NCI-H1930 (cell line): ENCODE measurements at places on chromosomes 6 and 20.

DNA sequence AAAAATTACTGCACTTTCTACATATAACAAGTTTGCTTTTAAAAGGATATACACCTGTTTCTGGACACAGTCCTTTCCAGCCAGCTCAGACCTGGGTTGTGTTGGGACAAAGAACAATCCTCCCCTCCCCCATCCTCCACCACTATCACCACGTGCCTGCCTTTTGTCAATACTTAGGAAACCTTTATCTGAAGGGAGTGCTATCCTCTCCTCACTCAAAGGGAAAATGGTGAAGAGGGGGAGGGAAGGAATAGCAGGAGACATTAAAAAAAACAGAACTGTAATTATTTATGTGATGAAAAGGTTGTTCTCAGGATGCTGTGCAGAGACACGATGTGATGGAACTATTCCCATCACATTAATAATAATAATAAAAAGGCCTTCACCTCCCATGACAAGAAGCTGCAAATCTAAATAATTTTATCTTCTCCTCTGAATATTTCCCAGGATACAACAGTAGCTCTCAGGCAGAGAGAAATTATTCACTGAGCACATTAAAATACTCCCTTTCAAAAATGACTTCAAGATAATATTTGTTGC is 105.5 kb downstream of the NRSN1 start:
- no peak for DNase-seq

DNA sequence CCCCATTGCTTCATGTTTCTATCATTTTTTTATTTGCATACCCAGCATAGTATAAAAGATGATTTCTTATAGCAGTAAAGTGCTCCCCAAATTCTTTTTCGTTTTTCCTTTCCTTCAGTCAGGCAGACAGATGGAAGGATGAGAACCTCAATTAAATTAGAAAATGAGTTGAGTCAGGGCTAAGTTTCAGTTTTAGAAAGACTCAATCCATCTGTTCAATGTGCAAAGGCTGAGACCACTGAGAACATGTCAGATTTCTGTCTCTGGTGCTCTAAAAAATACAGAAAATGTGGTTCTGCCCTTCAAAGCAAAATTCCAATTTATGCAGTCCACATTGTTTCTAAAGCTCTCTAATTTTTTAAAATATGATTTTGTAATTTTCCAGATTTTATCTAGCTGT is 257.6 kb upstream of the HS3ST5 start:
- DNase-seq, result no peak

GRCh38 chr20:45340236-45340847 is 7.9 kb downstream of the SDC4 start:
- no peak for DNase-seq

GRCh38 chr20:58494923-58495622 is 20.1 kb downstream of the APCDD1L start:
- no peak for DNase-seq

GRCh38 chr20:50251992-50252511 is 61.4 kb downstream of the CEBPB start:
- DNase-seq, result no peak

DNA sequence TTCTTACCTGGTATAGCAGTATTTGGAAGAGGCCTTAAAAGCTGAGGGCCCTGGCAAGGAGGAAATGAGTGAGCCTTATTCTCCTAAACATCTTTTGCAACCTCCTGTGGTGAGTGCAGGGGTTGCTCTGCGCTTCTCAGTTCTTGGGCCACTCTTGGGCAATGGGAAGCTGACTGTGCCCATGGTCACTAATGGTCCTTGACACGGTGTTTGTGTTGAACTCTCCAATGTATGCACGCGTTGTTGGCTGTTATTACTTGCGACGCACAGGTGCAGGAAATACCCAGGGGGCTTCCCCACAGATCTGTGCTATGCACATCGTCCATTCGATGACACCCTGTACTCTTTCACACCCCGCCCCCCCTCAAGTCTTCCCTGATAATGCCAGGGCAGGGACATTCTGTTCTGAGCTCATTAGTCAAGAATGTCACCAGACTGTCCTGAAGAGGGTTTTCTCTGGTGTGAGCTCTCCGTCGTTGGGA is 79.7 kb downstream of the EDN1 start:
- DNase-seq, result no peak

GRCh38 chr6:26232940-26233648 is 131.9 kb upstream of the BTN3A2 start:
- no peak for DNase-seq

GRCh38 chr6:99467509-99468106 is 42.5 kb upstream of the PNISR start:
- no peak for DNase-seq

DNA sequence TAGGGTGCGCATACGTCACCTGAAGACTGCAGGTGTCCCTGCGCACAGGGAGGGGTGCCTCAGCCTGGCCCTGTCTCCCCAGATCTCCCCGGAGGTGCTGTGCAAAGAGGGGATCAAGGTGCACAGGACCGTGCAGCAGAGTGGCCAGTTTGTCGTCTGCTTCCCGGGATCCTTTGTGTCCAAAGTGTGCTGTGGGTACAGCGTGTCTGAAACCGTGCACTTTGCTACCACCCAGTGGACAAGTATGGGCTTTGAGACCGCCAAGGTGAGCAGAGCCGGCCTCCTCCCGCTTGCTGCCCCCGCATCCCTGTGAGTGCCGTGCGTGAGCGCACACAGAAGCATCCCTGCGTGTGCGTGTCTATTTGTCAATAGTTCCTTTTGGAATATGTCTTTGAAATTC is 150.7 kb downstream of the DTNBP1 start:
- DNase-seq, result no peak

DNA sequence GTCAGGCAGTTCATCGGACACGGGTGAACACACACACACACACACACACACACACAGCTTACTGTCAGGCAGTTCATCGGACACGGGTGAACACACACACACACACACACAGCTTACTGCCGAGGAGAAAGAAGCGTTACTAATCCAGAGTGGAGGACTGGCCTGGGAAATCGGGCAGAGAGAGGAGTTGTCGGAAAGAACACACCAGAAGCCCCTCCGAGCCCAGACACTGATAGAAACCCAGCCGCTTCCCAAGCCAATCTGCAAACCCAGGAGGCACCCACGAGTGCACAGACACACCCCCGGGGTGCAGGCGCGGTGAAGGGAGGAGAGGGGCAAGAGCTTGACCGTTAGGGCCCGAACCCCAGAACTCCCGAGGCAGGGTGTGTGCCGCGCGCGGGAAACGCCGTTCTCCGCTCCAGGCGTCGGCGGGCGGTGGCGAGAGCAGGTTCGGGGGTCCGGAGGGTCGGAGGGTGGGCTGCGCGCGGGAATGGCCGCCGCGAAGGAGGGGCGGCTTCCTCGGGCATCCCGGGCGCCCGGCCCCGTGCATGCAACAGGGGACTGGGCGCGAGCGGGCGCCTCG is 636 bp downstream of the ELOVL2 start:
- DNase-seq, result no peak

GRCh38 chr6:90584636-90585255 is 2.1 kb downstream of the MAP3K7 start:
- no peak for DNase-seq

- DNase-seq, result no peak
These were observed 246.3 kb upstream of the PREP start for GRCh38 chr6:105649192-105649591.

DNA sequence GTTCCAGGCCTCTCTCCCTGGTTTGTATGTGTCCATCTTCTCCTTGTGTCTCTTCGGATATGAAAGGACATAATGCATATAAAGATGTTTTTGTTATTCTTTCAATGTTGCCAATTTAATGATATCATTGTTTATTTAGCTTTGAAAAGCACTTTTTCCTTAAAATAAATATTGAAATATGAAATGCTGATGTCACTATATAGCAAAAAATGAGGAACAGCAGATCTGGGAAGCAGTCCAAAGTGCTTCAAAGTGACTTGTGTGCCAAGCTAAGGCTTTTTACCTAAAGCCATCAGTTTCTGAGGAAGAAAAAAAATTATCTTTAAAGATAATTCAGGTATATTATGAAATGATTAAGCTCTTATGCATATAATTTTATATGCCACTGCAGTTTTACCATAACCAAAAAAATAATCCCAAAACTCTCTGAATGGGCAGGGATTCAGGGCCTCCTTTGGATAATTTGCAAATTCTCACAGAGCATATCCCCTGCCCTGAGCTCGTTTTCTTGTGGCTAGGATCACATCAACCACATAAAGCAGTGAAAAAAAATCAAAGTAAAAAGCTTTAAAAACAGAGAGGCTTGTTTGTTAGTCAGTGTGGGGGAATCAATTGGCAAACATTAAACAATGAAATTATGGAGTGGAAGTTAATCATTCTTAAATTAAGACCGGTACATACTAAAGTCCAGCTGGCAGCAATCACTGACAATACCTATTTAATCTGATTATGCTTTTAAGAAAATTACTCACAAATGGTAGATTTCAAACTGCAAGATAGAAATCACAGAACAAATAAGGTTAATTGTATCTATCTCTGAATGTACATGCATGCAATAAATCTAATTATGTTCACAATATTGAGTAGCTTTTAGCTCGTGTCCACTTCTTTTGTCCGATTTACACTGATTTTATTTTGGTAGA is 1027.9 kb upstream of the ADGRB3 start:
- DNase-seq, result peak; percentile 4

DNA sequence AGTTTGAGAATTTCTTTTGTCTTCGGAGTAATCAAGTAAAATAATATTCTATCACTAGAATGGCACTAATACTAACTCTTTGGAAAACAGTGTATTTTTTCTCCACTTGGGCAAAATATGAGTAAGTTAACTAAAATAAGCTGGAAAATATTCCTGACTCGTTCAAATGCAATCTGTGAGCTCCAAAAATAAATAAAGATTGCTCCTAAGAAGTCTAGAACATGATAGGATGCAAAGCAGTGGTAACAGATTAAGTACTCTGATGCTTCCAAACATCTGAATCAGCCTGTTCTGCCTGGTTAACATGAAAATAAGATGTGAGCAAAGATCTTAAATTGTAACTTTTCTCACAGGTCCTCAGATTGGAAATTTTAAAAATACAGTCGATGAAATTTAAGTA is 285.1 kb upstream of the ID4 start:
- no peak for DNase-seq

DNA sequence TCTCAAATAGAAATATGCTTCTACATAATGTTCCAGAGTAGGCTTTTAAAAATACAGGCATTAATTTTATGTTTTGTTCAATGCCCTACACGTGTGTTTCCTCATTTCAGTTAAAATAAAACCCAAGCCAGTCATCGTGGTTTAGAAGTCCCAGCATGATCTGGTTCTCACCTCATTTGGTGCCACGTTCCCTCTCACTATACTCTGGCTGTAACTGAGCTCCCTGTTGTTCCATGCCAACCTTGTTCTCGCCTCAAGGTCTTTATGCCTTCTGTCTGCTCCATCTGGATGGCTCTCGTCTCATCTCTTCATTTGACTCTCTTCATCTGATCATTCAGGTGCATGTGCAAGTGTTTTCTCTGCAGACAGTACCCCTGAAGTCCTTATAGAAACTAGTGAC is 32.6 kb downstream of the HDGFL1 start:
- DNase-seq, result no peak

GRCh38 chr6:12865671-12866181 is 149.2 kb downstream of the PHACTR1 start:
- DNase-seq, result no peak

DNA sequence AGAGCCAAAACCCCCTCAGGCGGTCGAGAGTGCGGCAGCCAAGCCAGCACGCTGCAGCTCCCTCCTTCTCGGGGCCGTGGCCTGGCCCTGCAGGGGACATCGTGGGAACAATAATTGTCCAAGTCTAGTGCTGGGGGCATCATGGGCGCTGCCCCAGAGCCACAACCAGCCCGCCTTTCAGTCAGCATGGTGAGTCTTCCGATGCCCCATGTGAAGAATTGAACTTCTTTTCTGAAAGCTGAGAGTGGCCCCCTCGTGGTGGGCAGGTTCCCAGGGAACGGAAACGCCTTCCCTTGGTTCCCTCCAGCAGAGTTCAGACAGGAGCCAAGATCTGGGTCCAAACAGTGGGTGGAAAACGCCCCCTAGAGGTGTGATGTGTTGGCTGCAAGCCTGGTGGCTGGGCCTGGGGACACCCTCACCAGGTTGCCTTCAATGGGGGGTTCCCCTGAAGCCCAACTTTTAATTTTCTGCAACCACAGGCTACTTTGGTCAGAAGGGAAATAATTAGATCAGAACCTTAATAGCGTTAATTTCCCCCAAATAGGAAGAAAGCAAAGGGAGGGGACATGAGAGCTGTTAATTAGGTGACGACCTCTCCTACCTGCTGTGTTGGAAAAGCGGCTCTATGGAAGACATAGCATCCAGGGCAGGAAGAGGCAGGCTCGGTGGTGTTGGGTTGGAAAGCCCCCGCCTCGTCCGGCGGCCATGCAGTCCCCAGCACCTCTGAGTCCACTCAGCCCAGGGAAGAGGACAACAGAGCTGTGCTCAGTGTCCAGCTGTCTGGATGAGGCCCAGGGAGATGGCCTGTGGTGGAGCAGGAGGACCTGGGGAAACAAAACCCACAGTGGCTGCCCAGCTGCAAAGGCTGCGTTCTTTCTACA is 4.7 kb upstream of the MRGBP start:
- peak; percentile 94 for DNase-seq
